Neural cell (in vitro differentiated cells): ENCODE measurements at places on chromosomes 11 and 22. TPM values are rescaled to one million over a fixed set of nuclear protein-coding genes. Genes with fewer than 3 reads are reported as not detected.

The MMP3 gene
- not detected in 2 replicates for polyA plus RNA-seq

The OR10G4 gene
- polyA plus RNA-seq, result not detected in 2 replicates

The C1QTNF5 gene
- not detected in 2 replicates for polyA plus RNA-seq

The OR6T1 gene
- not detected in 2 replicates for polyA plus RNA-seq

The GPR152 gene
- not detected in 2 replicates for polyA plus RNA-seq

The P2RX6 gene
- polyA plus RNA-seq, result 0.17 and 0.48 TPM in 2 replicates

The TOLLIP gene
- 24.1 and 31.4 TPM in 2 replicates for polyA plus RNA-seq

The PRR33 gene
- polyA plus RNA-seq, result not detected in 2 replicates

The RGL4 gene
- not detected in 2 replicates for polyA plus RNA-seq

The NXPE1 gene
- polyA plus RNA-seq, result not detected in 2 replicates

The GLB1L3 gene
- 0.16 and 0.19 TPM in 2 replicates for polyA plus RNA-seq
